ENCODE measurements at places on chromosomes 3 and 15.

- DNase-seq: no peak
Observed at GRCh38 chr3:197226179-197226578, 72.2 kb downstream of the DLG1 start.

- no peak for DNase-seq
Observed at GRCh38 chr3:194675081-194675640, 3.2 kb upstream of the LSG1 start.

- DNase-seq: no peak
Observed at GRCh38 chr3:183386651-183387050, 41.8 kb downstream of the MCF2L2 start.

- DNase-seq: no peak
Observed at GRCh38 chr15:68258692-68259091, 18.9 kb upstream of the FEM1B start.

DNA sequence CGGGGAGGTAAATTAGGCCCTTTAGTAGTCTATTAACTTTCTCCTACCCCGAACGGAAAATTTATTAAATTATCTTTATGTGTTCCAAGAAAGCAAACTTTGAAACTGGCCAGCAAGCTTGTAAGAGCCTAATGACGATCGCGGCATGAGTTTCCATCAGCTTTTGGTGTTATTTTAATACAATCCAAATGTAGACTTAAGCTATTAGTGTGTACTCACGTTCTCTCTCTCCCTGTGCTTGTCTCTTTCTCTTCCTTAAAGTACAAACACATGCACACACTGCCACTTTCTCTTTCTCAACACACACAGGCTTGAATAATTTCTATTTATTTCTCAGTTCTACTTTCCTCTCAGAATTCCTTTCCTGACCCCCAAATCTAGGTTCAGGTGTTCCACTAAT lies 108.8 kb upstream of the MME start:
- no peak for DNase-seq

GRCh38 chr3:149385617-149386298 lies 8.3 kb upstream of the TM4SF1 start:
- DNase-seq: no peak

- no peak for DNase-seq
Observed at GRCh38 chr15:58378241-58379085, 53.3 kb upstream of the LIPC start.

DNA sequence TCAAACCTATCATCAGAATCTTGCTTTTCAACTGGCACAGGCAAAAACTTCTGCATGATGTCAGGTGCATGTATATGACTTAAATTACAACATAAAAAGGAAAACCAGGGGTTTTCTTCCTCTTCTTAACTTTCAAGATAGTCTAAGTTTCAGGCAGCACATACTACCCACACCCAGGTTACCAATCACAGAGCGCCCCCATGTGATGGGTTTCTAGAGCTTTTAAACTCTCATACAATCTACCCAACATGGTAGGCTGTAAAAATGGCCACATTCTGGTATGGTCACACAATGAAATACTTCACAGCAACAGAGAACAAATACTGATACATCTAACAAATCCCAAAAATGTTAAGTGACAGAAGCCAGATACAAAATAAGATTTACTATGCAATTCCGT lies 7.4 kb downstream of the MESD start:
- DNase-seq: peak; percentile 48

GRCh38 chr3:150653110-150653561 lies 50.0 kb downstream of the SELENOT start:
- no peak for DNase-seq
